ENCODE measurements at places on chromosomes 12 and 14.

DNA sequence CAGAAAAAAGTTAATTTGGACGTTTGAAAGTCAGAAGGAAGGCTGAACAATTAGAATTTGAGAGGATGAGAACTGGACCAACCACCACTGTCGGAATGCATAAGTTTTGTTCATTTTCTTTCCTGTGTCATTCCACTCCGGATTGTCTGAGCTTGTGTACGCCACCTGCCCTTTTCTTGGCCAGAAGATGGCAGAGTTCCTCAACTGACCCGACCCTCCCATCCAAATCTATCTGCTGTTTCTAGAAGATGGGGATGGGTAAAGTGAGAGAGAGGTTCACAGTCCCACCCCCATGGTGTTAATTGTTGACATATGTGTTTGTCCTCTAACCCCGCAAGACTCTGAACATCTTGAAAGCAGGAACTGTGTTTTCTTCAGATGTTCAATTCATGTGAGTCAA, 388.0 kb downstream of the VRK1 start:
- DNase-seq = peak; percentile 2

GRCh38 chr12:49866859-49867569, 24.1 kb upstream of the BCDIN3D start:
- DNase-seq = peak; percentile 91

DNA sequence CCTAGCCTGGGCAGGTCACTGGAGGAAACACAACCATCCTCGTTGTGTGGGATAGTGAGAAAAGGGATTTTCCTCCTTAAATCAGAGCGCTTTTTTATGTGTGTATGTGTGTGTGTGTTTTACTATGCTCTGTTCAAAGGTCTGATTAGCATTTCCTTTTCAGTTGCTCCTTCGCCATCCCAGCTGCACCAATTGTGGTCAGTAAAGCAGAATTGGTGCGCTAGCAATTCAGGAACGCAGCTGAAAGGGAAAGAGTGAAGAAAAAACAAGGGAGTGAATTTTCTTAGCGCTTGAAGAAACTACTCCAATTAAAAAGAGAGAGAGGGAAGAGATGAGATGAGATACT, 173.3 kb upstream of the PARP11 start:
- no peak for DNase-seq

DNA sequence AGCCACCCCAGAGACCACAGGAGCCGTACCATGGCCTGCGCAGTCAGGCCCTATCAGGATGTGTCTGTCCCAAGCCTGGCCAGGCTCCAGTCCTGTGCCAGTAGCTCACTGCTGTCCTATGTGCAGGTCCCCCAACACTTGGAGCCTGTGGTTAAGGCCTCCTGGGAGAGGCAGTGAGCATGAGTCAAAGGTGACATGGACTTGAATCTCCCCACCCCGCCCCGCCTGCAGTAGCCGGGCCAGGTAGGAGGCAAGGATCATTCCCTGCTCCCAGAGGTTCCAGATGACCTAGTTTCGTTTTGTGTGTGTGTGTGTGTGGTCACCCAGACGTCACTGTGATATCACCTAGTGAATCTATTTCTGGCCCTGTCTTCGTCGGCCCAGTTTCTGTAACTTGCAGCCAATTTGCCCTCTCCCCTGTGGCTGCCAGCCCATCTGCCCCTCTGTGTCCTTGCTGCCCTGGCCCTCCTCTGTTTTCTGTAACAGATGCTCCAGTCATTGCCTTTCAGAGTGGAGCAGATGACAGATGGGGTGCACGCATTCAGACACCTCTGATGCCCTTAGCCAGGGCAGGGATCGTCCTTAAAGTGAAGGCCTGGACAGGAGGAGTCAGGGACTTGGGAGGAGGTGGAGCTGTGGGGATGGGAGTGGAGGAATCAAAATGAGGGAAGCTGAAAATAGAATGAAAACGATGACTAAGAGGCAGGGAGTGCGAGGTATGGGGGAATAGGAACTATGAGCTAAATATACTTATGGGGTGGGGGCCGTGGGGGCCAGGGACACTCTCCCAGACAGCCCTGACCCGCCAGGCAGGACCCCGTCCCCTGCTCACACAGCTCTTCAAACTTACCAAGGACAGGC, 37.4 kb downstream of the SLC6A12 start:
- peak; percentile 26 for DNase-seq

DNA sequence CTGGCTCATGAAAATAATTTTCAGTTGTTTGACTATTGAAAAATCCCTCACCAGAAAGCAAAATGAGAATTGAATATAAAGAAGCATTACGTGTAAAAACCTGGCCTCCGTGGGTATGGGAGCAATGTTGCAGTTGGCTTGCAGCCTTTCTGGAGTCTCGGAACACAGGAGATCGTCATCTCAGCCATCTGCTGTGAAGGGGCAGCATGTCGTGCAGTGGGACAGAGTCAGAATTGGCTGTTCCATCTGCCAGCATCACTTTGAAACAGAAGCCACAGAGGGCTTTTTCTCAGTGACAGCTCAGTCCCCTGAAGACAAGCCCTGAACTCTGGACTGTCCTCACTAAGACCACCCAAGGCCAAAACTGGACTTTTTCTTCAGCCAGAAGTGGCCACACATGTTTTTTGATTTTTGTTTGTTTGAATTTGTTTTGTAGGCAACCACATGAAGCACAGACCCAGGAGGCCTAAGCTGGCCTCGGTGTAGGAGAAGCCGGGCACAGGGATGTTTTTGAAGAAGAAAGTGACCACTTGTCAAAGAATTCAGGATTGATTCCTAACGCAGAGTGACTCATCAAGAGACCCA, 170.8 kb upstream of the DYRK2 start:
- DNase-seq = no peak

DNA sequence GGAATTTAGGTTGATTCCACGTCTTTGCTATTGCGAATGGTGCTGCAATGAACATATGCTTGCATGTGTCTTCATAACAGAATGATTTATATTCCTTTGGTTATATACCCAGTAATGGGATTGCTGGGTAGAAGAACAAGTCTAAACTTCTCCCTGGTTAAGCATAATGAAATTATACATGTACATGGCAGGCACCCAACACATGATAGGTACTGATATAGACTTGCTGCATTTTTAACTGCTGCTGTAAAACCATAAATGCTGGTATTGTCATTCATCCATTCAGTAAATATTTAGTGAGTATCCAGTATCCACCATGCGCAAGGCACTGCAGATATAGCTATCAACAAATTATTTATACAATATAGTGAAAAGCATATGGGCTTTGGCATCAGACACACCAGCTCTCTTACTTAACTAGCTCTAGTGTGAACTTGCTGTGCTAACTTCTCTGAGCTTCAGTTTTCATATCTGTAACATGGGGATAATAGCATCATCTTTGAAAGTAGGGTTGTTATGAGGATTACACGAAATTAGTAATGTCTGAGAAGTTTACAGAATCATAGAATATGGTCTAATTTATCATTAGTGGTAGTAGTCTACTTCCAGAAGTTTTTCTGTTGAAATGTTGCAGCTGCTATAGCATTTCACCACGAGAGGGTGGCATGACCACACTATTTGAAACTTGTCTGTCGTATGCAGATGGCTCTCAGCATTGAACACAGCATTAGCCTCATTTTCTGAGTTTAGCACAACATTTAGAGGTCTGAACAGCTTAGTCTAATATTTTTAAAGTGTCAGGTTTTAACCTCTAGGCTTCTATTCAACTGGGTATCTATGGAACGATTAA, 32.0 kb upstream of the SEL1L start:
- DNase-seq = peak; percentile 31

- DNase-seq = peak; percentile 82
These were observed 5.2 kb downstream of the P2RX4 start for GRCh38 chr12:121214855-121215745.

GRCh38 chr12:64895526-64895925, 71.1 kb downstream of the TBC1D30 start:
- DNase-seq = no peak

DNA sequence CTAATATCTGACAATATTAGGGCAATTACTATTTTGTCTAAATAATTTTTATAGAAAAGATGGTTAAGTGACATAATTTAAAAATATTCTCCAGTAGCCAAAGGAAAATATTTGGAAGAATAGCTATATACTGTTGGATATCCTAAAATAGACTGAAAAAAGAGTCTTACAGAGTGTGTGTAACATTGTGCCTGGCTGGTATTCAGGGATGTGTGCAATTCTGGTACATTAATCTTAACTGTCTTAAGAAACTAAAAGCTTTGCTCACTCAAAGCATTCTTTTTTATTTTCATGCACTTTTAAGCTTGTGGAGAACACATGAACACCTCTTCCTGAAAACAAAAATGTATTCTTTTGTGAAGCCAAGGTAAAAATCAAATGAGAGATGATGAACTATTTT, 10.1 kb upstream of the NR2C1 start:
- DNase-seq = no peak

DNA sequence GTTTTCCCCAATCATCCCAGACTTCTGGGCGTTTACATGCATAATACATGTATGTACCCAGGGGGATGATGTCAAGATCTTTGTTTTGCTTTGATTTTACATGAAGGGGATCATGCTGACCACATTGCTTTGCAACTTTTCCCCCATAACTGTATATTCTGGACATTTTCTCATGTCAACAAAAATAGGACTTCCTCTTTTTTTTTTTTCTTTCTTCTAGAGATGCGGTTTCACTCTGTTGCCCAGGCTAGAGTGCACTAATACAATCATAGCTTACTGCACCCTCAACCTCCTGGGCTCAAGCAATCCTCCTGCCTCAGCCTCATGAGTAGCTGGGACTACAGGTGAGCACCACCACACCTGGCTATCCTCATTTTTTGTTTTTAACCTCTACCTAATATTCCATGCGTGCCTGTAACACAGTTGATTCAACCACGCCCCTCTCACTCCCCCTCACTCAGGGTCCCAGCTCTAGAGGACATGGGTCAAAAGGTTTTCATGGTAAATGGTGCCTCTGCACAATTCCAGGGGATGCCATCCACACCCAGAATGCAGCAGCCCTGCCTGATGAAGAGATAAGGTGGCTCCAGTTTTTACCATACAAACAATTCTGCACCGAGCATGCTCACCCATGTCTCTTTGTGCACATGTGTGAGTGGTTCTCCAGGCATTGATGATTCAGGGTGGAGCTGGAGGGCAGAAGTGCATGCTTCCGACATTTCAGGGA, 32.0 kb upstream of the CIPC start:
- DNase-seq = no peak

DNA sequence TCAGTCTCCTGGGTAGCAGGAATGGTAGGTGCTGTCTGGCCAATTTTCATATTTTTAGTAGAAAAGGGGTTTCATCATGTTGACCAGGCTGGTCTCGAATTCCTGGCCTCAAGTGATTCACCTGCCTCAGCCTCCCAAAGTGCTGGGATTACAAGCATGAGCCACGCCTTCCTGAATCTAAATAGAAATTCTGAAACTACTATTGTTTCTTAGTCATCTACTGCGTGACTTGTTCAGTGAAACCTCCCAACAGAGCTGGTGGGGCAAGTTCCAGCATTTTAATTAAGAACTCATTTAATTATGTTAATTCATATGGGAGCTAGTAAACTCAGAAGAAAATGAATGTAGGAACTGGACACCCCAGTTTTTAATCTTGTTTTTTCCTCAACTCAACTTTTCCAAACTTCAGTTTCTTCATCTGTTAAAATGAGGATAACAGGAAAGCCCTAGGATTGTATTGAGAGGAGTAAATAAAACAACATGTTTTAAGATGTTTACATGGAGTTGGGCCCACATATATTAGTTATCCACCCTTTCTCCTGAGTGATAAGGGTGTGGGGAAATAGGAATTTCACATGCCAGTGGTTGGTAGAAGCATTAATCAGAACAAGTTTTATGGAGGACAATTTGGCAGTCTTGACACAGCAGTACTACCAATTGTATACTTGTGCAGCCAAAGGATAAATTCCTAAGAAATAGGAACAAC, 335.8 kb upstream of the E2F7 start:
- DNase-seq = no peak

DNA sequence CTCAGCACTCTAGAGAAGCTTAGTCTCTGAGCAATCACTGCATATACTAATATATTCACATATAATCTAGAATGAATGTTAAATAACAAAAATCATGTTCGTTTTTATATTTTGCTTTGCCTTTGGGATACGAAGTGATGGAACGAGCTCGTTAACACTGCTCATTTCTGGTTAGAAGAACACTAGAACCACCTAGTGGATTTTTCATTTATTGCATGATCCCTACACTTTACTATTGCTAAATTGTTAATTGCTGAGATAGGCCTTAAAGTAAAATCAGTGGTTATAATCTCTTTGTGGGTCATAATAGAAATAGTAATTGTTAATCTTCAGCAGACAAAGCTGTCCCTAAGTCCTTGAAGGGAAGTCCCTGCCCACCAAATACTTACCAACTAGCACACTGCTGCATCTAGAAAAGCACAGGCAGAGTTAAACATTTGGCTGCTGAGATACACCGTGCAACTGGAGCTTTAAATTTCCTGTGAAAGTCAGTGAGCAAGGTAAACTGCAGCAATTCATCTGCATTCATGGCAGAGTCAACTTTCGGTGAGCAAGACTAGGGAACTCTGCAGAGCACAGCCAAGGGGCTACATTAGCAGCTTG, 353.7 kb downstream of the APAF1 start:
- peak; percentile 45 for DNase-seq

GRCh38 chr12:72502546-72502945, 230.4 kb downstream of the TRHDE start:
- no peak for DNase-seq

DNA sequence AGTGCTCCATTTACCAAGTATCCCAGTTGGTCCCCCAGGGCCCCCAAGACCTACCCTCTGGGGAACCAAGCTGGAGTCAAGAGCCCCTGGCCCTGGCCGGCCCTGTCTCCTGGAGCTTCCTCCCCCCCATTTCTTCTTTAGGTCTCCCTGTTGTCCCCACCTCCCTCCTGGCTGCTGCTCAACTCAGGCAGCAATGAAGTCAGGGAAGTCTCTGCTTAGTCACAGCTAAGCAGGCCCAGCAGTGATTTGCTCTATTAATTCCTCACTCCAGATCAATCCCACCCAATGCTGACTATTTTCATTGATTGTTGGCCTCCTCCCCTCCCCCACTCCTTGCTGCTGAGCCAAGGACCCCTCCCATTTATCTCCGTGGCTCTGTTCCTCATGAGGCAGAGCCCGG, 28.3 kb downstream of the VSX2 start:
- no peak for DNase-seq

GRCh38 chr14:94044476-94045091, 18.4 kb downstream of the OTUB2 start:
- DNase-seq = no peak

- no peak for DNase-seq
These were observed 24.0 kb downstream of the SYT1 start for GRCh38 chr12:78888568-78888967.

DNA sequence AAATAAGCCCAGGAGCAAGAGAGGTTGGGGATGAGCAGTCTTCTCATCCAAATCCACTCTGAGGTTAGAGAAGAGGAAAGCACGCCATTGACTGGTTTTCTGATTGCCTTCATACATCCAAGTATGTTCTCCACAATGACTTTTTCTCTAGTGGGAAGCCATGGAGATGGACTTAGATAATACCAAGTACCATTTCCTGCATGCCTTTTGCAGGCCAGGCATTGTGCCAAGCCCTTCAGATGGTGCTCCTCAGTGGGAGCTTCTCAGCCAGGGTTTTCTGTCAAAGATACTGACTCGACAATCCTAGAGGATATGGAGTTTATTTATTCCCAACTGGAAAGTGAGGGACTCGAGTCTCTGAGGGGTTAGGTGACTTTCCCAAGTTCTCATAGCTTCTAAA, 218.0 kb downstream of the ZFP36L1 start:
- DNase-seq = no peak
